ENCODE measurements at places on chromosomes 6 and 20. TPM values are rescaled to one million over a fixed set of nuclear protein-coding genes. Genes with fewer than 3 reads are reported as not detected.

GRCh38 chr6:14727494-14728395 lies 518.1 kb upstream of the JARID2 start:
- no peak for DNase-seq

DNA sequence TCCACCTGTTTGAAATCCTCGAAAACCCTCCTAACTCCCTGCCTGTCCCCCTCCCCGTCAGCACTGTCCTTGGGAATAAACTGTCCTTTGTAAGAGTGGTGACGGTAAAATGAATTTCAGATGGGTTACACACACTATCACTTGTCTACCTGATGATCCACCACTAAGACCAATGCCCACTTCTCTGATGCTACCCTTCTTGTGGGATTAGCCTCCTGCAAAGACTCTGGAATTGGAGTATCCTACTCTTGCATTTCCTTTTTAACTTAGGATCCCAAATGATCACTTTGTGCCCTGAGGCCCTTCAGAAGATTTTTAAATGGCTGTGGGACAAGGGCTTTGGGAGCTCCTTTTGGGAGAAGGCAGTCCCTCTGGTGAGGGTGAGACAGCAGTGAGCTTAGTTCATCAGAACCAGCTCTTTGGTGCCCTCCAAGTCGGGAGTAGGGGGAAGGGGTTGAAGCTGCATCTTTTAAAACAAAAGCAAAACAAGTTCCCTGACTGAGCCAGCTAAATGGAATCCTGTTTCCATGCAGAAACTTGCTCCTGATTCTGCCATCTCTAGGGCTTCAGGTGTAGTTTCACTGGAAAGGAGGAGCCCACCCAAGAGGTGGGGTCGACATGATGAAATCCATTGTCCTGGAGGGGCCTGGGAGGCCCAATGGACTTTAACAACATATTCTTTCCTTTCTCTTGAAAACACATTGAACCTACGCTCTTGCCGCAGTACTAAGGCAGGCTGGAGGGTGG lies 86.5 kb downstream of the ASXL1 start:
- no peak for DNase-seq

DNA sequence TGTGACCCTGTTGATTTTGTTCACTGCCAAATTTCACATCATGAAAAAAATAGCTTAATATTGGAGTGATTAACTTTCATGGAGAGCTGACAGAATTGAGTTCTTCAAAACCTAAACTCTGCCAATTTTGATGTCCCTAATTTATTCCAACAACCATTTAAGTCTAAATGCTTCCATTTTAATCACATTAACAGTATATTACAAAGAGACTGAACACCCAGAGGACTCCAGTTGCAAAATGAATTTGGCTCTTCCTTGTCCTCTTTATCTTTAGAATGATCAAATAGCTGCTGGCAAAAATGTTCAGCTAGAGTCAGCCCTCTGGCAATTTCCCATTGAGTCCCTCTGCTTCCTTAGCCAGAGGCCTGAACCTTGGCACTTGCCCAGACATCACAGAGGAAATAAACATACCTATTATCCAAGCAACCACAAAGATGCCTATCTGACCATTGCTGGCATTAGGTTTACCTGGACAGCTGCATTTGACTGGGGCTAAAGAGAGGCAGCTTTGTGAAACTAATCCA lies 299.0 kb upstream of the STXBP5 start:
- DNase-seq = no peak

DNA sequence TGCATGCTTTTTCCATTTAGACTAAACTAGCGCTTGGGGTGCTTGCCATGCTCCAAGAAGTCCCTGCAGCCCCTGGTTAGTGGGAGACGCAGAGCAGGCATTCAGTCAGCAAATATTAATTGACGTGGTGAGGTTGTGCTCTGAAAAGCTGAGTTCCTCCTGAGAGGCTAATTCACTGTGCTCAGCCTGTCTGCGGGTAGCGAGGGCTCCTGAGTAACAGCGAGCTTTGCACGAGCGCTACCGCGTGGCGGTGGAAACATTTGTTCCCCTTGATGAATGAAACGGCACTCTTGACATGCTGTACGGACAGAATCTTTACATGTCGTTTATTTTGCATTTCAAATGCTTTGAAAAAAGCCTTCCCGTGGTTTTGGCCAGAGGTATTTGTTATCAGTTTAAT lies 170.6 kb upstream of the AGPAT4 start:
- DNase-seq = no peak

DNA sequence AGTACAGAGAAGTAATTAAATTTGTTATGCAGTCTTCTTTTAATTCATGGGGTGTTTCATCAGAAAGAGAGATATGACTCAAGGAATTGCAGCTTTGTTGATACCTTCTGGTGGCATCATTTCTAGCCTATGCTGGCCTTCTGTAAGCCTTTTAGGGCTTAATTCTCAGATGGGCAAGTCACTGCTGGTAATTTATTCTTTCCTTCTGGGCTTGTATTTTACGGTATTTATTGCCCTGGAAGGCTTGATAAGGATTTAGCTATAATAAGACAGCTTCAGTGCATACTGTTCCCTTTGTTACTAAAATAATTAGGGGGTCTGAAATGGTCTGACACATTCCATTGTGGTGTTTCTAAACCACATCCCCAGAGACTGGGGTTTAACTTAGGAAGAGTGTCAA lies 57.9 kb upstream of the EMILIN3 start:
- DNase-seq = no peak

GRCh38 chr6:111606620-111607115 lies 990 bp upstream of the TRAF3IP2 start:
- no peak for DNase-seq

GRM1 gene
- total RNA-seq = not detected

GRCh38 chr6:3356056-3356823 lies 97.5 kb downstream of the PSMG4 start:
- peak; percentile 70 for DNase-seq

TMEM200A gene
- total RNA-seq = 0.69 TPM

DNAH8 gene
- 2.0 TPM for total RNA-seq

TCF15 gene
- total RNA-seq = not detected

LPIN3 gene
- total RNA-seq = 0.60 TPM

- DNase-seq = no peak
These were observed 802 bp upstream of the FERMT1 start for GRCh38 chr20:6123649-6124014.

LRRN4 gene
- not detected for total RNA-seq

- DNase-seq = no peak
These were observed 88.8 kb upstream of the EZR start for GRCh38 chr6:158907931-158908330.

NOX3 gene
- not detected for total RNA-seq

CST2 gene
- total RNA-seq = not detected

BPIFA1 gene
- total RNA-seq = not detected

DNA sequence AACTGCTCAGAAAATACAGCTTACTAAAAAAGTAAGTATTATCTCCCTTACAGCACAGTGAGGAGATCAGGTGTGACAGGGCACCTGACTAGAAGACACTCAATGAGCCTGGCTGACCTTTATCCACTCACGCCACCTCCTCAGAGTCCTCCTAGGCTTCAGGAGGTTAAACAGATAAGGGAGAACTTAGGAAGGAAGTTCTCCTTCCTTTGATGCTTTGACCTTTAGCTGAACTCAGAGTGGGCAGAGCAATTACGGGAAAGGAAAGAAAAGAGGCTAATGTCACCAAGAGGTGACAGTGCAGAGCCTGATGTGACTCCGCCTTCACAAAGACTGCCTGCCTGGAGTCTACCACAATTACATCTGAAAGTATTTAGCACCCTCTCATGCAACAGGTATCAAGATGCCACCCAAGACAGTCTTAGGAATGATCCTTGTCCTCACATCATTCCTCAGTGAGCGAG lies 36.7 kb downstream of the MAN1A1 start:
- DNase-seq = no peak

DNA sequence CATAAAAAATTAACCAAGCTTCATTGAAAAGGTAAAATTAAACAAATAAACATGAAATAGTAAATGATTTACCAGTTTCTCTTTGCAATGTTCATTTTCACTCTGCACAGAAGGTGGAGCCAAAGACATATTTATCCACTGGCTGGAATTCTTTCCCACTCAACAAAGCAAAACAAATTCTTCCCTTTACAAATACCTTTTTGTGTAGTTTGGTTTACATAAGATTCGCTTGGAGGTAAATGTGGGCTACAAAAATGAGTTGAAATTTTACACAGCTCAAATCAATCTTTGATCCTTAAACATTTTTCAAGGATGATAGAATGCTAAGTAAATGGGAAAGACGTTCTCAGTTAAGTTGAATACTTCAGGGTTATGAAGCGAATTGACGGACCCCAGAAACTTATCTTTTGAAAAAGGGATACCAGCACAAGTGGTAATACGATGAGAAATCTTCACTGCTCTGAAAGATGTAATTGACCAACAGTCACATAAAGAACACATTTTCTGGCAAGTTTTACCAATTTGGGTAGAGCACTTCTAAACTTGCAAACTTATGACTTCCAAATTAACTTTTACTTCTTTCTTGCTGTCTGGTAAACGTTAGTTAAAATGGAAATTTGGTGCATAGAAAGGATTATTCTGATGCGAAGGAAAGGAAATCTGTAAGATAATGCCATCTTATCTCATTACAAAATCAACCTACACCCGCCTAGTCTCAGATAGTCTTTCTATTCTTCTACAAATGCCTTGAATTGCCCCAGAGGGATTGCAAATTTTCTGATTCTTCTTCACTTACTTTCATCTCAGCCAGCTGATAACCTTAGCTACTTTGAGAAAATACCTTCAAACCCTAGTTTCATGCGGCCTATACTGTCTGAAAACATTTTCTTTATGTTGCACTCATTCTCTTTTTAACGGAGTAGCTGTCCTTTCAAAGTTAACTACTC lies 4.7 kb upstream of the GJA1 start:
- no peak for DNase-seq

ABRACL gene
- total RNA-seq = 63.8 TPM

GPRC6A gene
- total RNA-seq = not detected

GRCh38 chr6:89536231-89536630 lies 102.3 kb downstream of the LYRM2 start:
- DNase-seq = no peak

DNA sequence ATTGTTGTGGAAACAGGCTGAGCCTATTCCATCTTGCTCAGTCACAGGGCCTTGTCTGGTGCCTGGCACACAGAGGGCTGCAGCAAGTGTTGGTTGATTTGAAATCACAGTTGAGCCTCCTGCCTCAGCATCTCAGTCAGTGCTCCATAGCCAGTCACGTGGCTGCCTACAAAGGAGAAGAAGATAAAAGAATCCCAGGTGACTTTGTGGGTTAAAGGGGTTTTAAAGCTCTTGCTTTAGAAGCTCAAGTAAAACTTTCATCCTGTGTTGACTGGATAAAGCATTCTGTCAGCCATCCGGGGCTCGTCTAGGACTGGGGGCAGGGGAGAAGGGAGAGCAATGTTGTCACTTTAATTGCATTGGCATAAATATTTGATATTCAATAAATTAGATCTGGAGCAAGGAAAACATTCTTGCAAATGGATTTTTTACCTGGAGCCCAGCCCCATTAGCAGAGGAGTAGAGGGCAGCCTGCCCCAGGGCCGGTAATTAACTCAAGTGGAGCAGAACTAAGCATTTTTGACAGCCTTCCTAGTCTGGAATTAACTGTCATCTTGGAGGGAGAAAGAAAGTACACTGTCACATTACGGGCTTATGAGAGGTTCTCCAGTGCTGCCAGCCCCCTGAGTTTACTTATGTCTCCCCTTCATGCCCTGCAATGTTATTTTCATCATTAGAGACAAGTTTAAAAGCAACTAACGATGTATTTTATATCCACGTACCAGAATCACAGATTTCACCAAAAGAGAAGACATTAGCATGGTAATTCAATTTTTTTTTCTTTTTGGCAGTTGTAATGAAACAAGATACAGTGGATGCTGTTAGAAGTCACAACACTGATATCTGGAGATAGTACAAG lies 71.7 kb upstream of the GTSF1L start:
- DNase-seq = no peak

DNA sequence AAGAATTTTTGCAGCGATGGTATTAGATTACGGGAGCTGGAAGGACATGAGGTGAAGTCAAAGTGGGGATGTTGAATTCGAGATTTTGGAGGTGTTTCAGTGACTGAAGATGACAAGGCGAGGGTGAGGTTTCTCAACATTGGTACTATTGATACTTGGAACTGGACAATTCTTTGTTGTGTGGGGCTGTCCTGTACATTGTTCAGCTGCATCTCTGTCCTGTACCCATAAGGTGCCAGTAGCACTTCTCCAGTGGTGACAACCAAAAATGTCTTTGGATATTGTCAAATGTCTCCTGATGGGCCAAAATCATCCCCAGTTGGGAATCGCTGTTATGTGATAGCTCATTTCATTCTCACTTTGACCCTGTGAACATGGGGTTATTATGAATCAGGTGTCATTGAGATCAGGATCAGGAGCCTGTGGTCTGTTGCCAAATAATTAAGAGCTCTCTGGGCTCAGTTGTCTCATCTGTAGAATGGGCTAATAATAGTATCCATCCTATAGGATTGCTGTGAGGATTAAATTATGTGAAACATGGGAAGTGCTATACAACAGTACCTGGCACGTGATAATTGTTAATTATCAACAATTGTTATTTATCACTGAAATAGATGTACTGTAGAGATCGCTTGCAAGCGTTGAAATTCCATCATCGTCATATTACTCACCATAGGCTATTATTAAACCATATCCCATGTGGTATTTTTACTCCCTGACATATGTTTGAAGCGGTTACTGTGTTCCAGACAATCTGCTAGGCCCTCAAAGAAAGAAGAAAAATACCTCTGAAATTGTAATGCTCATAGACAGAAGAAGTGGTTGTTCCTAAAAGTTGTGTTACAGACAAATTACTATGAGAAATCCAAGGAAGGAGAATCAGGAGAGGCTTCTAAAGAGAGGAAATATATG lies 48.5 kb upstream of the TTPAL start:
- DNase-seq = no peak

All from activated B cell treated with CpG ODN at 0.5 μM for 24 hours (primary cell).